Gastrocnemius medialis (tissue), 4 donors: ENCODE measurements at places on chromosomes 2 and 18.

- no peak overlapping the region for H3K4me3 ChIP-seq
- no peaks in the 10 kb centered on the region for H3K4me1 ChIP-seq
- H3K36me3 ChIP-seq, result no peaks in the 10 kb centered on the region
- no peaks in the 10 kb centered on the region for H3K27me3 ChIP-seq
- H3K27ac ChIP-seq, result no peak overlapping the region
- DNase-seq, result no peak
Measured at GRCh38 chr18:60663060-60663989, 290.8 kb upstream of the MC4R start.

GRCh38 chr2:230130668-230131364 is 62.1 kb upstream of the SLC16A14 start:
- DNase-seq, result no peak
- H3K4me3 ChIP-seq, result no peak overlapping the region
- H3K4me1 ChIP-seq, result peaks cover 22% of the 10 kb centered on the region
- H3K36me3 ChIP-seq, result no peaks in the 10 kb centered on the region
- no peaks in the 10 kb centered on the region for H3K27me3 ChIP-seq

DNA sequence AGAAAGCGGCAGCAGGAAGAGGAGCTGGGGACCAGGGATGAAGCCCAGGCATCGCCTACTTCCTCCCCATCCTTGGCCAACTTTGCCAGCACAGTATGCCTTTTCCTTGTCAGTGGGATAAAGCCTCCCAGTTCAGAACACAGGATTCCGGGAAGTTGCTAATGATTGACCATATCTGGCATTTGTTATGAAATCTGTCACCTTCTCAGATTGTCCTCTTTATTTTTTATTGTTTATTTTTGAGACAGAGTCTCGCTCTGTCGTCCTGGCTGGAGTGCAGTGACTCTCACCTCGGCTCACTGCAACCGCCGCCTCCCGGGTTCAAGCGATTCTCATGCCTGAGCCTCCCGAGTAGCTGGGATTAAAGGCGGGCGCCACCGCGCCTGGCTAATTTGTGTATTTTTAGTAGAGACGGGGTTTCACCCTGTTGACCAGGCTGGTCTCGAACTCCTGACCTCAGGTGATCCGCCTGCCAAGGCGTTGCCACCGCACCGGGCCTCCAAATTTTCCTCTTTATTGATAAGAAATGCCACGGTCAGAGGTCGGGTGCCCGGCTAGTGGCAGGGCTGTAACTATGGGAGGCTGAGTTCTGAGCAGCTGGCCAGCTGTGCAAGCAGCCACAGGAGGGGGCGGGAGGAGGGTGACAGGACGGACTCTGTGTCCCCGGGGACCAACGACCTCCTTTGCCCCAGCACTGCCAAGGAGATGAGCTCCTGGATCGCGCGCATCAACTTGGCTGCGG is 24.4 kb downstream of the PSD4 start:
- no peak overlapping the region for H3K27ac ChIP-seq
- no peaks in the 10 kb centered on the region for H3K4me1 ChIP-seq
- H3K36me3 ChIP-seq, result no peaks in the 10 kb centered on the region
- peak overlapping the region; percentile 62 for H3K4me3 ChIP-seq

GRCh38 chr2:222360146-222360545 is 61.3 kb upstream of the PAX3 start:
- H3K4me3 ChIP-seq, result no peak overlapping the region
- H3K36me3 ChIP-seq, result no peaks in the 10 kb centered on the region
- H3K27ac ChIP-seq, result no peak overlapping the region

DNA sequence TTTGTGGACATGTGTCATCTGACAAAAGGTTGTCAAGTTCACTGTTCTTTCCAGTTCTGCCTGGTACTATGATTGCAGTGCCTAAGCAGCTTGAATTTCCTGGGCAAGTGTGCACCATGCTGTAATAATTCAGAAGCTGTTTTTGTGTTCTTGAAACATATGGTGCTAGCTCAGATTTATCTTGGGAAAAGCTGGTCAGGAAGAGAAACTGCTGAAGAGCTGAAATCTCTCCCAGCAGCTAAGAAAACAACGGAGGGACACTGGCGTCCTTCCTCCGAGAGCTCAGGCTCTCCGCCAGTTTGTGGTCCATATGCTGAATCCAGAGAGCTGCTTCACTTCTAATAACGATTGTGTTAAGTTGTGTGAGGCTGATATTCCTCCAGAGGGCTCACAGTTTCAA is 642.0 kb downstream of the DPP10 start:
- H3K36me3 ChIP-seq, result no peaks in the 10 kb centered on the region
- H3K27ac ChIP-seq, result no peak overlapping the region
- H3K27me3 ChIP-seq, result no peaks in the 10 kb centered on the region
- DNase-seq, result no peak
- H3K4me3 ChIP-seq, result no peak overlapping the region
